ENCODE measurements at places on chromosomes 2 and 18.

DNA sequence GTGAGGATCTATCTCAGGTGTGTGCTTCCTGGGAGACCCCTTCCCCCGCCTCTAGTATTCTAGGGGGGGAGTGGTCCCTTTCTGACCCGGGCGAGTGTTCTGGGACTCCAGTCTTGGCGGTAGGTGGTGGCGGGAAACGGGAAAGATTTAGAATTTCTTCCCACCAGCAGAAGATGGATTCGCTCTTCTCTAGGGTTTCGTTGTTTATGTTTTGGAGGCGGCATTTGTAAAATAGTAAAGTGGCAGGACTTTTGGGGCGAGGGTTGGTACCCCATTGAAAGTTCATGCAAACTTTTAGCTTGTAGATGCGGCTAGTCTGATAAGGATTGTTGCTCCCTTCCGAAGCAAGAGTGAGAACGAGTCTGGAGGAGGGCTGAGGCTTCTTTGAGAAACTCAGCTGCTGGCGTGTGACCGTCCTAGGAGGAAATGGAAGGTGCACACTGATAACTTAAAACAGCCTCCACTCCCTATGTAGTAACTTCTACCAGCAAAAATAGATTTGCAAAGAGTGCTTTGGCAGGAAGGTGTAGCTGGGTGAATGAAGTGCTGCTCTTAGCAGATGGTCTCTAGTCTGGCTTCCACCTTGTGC is 412 bp downstream of the GPD2 start:
- no peak overlapping the region for H3K27ac ChIP-seq
- no peaks in the 10 kb centered on the region for H3K36me3 ChIP-seq
- H3K4me1 ChIP-seq = no peaks in the 10 kb centered on the region
- DNase-seq = no peak
- no peaks in the 10 kb centered on the region for H3K27me3 ChIP-seq
- no peak overlapping the region for H3K4me3 ChIP-seq

- no peak overlapping the region for H3K4me3 ChIP-seq
- H3K27me3 ChIP-seq = no peaks in the 10 kb centered on the region
- no peak overlapping the region for H3K27ac ChIP-seq
- DNase-seq = no peak
These were observed 235.2 kb downstream of the LNPK start for GRCh38 chr2:175766880-175767279.

DNA sequence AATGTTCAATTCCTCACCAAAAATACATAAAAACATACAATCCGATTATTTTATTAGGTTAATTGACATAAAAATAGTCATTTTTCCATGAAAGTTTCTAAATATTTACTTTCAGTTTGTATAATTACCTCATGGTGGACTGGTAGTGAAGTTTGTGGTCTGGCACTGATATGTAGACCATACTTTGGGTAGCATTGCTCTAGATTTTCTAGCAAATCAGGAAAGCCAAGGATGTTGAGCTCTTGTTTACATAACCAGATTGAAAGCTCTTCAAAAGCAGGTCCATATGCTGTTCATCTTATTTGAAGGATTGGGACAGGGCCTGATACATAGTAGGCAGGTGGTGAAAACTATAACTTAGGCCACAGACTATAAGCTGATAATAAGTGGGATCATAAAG is 61.8 kb downstream of the COMMD1 start:
- H3K27ac ChIP-seq = no peak overlapping the region
- no peaks in the 10 kb centered on the region for H3K27me3 ChIP-seq
- H3K4me3 ChIP-seq = no peak overlapping the region
- no peaks in the 10 kb centered on the region for H3K36me3 ChIP-seq
- H3K4me1 ChIP-seq = peaks cover 3% of the 10 kb centered on the region

- no peak overlapping the region for H3K4me3 ChIP-seq
- no peaks in the 10 kb centered on the region for H3K27me3 ChIP-seq
- no peaks in the 10 kb centered on the region for H3K4me1 ChIP-seq
- H3K27ac ChIP-seq = no peak overlapping the region
These were observed 306.1 kb downstream of the CPS1 start for GRCh38 chr2:210862283-210863065.

DNA sequence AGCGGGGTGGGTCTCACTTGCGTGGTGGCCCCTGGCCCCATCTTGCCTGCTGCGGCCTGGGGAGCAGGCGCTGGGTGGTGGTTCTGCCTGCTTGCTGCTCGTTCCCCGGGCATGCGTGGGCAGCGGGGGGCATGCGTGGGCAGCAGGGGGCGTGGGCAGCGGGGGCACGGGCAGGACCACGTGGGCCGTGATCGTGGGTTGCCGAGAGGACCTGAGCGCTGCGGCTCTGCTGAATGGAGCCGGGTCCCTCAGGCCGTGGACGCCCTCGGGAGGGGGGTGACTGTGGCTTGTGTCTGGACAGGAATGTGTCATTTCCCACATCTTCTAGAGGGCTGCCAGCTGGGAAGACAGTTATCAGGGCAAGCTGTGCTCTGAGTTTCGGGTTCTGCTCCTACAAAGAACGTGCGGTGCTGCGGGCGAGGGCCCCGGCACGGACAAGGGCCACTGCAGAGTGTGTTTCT is 8.3 kb upstream of the GAL3ST2 start:
- H3K27ac ChIP-seq = no peak overlapping the region
- no peak for DNase-seq
- no peak overlapping the region for H3K4me3 ChIP-seq
- H3K36me3 ChIP-seq = no peaks in the 10 kb centered on the region

DNA sequence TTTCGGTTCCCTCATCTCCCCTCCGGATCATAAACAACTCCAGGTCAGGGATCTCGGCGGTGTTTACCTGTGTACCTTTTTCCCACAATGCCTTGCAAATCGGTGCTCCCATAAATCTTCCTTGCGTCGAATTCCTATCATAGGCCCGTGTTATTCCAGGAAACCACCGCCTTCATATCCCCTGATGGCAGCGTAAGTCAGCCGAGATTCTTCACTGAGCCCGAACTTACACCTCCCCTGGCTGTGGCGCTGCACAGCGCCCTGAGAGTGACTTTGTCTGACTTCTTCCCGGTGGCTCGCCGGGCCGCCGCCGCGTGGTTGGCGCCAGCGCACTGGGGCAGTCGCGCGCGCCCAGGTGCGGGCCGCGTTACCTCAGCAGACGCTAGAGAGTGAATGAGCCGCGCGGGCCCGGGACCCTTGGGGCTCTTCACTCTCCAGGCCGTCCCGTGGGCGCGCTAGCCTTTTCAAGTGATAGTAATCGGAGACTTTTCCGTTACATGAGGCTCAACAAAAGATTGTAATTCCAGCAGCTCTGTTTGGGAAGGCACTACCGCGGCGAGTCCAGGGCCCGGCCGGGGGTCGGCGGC is 101.6 kb downstream of the SPTBN1 start:
- peaks cover 43% of the 10 kb centered on the region for H3K4me1 ChIP-seq

DNA sequence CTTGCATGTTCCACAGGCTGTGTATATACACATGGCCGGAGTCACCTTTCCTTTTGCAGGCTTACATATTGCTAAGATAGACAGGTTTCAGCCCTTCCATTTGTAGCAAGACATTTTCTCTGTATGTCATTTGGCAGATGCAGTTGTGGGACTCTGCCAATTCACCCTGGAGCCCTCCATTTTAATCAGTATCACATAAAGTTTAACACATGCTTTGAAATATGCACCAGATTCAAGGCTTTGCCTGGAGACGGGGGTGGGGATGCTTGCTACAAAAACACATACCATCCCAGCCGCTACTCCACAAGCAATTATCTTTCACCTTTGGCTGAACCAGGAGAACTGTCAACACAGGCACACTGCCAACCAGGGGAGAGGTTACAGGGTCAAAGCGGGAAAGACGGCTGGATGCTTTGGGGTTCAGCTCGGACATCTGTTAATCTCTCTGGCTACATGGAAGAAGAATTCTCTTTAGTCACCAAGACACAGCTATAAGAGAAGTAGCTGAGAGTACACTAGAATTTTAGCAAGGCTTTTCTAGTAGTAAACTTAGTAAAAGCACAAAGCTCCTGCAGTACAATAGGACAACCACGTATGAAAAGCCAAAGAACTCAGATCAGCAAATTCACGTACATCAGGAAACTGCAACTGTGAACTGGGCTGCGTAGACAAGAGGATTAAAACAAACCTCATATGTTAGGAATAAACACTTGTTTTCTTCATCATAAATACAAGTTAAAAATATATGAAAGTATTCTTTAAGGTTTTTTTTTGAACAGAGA is 130.9 kb downstream of the EXOC6B start:
- no peaks in the 10 kb centered on the region for H3K4me1 ChIP-seq
- no peak for DNase-seq
- no peaks in the 10 kb centered on the region for H3K36me3 ChIP-seq
- no peaks in the 10 kb centered on the region for H3K27me3 ChIP-seq
- no peak overlapping the region for H3K4me3 ChIP-seq

DNA sequence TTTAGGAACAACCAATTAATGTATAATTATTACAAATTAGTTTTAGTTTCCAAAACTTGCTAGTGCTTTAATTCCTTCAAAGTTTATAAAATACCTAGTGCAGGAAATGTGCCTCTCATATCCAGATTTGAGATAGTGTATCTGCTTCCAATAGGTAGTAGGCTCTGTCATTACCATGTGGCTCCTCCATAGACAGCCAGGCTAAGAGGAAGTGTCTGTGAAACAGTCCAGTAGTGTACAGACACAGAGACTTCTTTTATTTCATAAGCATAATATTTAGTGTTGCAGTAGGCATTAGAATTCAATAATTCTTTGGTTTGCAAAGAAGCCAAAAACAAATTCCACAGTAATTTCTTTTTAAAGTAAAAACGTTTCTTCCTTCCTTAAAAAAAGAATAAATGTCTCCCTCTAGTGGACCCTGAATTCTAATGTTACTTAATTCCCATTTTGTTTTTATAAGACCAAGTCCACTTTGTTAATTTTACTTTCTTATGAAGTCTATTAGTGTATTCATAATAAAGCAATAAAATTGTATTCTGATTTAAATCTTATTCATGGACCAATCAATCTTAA is 101.2 kb downstream of the NEB start:
- DNase-seq = peak; percentile 65
- no peak overlapping the region for H3K4me3 ChIP-seq
- H3K27ac ChIP-seq = no peak overlapping the region
- peaks cover 7% of the 10 kb centered on the region for H3K4me1 ChIP-seq

GRCh38 chr2:119144806-119145205 is 13.7 kb downstream of the C1QL2 start:
- H3K4me3 ChIP-seq = no peak overlapping the region
- H3K27ac ChIP-seq = no peak overlapping the region
- DNase-seq = no peak
- no peaks in the 10 kb centered on the region for H3K4me1 ChIP-seq

DNA sequence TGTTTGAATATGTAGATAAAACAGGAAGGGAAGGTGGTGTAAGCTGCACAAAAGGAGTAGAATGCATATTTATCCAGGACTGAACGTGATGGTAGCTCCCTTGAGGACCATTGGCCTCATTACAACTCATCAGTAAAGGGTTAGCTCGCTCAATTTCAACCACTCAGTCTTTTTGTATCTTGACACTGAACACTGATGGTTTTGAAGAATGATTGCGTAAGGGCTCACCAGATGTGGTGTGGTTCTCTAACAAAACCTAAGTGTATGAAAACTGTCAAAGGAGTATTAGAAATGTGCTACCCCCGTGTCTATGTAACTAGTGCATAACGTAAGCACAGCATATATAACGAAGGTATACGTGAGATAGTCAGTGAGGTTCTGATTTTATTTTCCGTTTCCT is 272.4 kb upstream of the THSD7B start:
- no peaks in the 10 kb centered on the region for H3K36me3 ChIP-seq
- no peak overlapping the region for H3K27ac ChIP-seq
- no peaks in the 10 kb centered on the region for H3K4me1 ChIP-seq
- no peak overlapping the region for H3K4me3 ChIP-seq

- 0 out of 2 replicates have a peak, but pooled peaks cover 2% of the 10 kb centered on the region for H3K4me1 ChIP-seq
- DNase-seq = no peak
- H3K4me3 ChIP-seq = no peak overlapping the region
These were observed 34.5 kb upstream of the HTR2B start for GRCh38 chr2:231159306-231159705.

- no peaks in the 10 kb centered on the region for H3K36me3 ChIP-seq
- DNase-seq = no peak
- H3K4me3 ChIP-seq = peak overlapping the region; percentile 33
- peaks cover 25% of the 10 kb centered on the region for H3K4me1 ChIP-seq
- peak overlapping the region; percentile 71 for H3K27ac ChIP-seq
- no peaks in the 10 kb centered on the region for H3K27me3 ChIP-seq
These were observed 22.4 kb downstream of the ZNF532 start for GRCh38 chr18:58886864-58887612.

DNA sequence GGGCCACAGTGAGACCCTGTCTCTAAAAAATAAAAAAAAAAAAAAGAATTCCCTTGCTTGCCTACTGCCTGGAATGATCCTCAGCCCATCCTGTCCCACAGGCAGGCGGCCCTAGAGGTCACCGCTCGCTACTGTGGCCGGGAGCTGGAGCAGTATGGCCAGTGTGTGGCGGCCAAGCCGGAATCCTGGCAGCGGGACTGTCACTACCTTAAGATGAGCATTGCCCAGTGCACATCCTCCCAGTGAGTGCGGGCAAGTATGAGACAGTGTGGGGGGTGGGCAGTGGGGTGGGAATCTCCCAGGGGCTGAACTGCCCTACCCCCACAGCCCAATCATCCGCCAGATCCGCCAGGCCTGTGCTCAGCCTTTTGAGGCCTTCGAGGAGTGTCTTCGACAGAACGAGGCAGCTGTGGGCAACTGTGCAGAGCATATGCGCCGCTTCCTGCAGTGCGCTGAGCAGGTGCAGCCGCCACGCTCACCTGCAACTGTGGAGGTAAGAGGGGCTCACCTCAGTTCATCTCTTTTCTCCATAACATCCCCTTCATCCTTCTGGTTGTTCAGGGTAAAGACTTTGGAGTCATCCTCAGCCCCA is 1.6 kb downstream of the CHCHD5 start:
- no peak overlapping the region for H3K27ac ChIP-seq
- peak overlapping the region; percentile 95 for H3K4me3 ChIP-seq
- peaks cover 43% of the 10 kb centered on the region for H3K4me1 ChIP-seq
- no peaks in the 10 kb centered on the region for H3K36me3 ChIP-seq

DNA sequence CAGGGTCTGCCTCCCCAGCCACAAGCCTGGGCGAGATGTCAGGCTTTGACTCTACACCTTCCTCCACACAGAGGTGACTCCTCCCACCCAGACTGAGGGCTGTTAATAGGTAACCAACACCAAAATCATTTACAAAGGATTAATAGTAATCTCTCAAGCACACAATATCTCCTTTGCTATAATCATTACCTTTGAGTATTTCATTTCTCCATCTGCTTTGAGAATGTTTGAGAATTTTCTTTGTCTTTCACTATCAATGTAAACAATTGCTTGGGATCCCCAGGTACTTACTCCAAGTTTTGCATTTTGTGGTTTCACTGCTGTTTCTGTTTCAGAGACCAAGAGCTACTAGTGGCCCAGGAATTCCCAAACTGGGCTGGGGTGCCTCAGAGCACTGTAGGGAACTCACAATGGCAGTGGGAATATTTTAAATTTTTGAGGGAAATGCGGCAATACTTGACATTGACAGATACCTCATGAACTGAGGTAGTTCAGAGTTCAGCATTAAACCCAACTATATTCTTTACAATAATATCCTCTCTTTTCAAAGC is 166.4 kb upstream of the MGAT5 start:
- no peaks in the 10 kb centered on the region for H3K36me3 ChIP-seq
- no peaks in the 10 kb centered on the region for H3K4me1 ChIP-seq
- no peak overlapping the region for H3K27ac ChIP-seq
- no peak overlapping the region for H3K4me3 ChIP-seq
